ENCODE measurements at places on chromosomes 4 and X.

DNA sequence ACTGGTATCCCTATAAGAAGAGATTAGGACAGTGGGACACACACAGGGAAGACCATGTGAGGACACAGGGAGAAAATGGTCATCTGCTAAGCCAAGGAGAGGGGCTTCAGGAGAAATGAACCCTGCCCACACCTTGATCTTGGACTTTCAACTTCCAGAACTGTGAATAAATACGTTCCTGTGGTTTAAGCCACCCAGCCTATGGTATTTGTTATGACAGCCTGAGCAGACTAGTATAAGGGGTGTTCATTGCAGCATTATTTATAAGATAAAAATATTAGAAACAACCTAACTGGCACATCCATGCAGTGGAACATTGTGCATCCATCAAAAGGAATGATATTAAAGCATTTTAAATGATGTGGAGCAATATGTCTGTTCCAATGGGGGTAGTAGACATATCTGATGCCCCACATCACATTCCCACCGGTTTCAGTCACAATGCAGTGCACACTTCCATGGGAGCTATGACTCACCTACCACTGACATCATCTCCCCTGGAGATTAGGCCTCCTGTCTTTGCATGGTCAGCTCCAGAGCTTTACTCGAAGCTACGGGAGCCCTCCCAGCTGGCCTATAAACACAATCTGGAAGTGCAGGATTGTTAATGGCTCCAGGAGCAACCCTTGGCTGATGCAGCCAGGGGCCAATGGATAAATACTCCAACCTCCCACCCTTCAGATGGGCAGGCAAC lies 38.9 kb upstream of the MAMLD1 start:
- DNase-seq, result no peak

- no peak for DNase-seq
Measured at GRCh38 chrX:119745283-119745848, 13.0 kb upstream of the SOWAHD start.

GRCh38 chrX:5748586-5749150 lies 480.0 kb downstream of the NLGN4X start:
- DNase-seq, result no peak

GRCh38 chrX:128020701-128021100 lies 31.5 kb downstream of the ACTRT1 start:
- no peak for DNase-seq

DNA sequence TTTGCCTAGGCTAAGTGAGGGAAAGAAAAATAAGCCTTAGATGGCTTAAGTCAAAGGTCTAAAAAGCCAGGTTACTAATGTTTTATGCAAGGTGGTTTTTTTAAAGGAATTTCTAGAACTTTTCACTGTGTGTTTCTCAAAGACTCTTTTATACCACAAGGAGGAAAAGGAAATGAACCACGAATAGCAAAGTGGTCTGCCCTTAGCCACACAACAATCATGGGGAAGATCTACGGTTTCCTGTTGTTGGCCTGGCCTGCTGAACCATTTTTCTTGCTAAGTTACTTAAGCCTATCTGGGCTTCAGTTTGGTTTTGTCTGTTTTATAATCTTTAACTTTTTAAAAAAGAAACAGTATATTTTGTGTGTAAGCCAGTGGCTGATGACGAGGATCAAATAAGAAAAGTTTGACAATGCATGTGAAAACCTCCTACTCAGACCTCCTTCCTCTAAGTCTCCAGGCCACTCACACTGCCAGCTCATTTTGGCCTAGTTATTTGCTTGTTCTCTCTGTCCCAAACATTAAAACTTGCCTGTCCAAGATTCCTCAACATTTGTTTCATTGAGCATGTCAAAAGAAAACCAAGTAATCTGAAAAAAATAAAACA lies 56.7 kb upstream of the COL25A1 start:
- no peak for DNase-seq

DNA sequence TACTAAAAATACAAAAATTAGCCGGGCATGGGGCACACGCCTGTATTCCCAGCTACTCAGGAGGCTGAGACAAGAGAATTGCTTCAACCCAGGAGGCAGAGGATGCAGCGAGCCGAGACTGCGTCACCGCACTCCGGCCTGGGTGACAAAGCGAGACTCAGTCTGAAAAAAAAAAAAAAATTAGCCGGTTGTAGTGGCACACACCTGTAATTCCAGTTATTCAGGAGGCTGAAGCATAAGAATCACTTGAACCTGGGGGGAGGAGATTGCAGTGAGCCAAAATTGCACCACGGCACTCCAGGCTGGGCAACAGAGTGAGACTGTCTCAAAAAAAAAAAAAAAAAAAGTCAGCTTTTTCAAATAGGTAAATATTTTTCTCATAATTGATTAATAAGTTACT lies 71.9 kb downstream of the WDFY3 start:
- DNase-seq, result no peak

- no peak for DNase-seq
Measured at GRCh38 chr4:24683116-24683515, 98.8 kb upstream of the DHX15 start.

GRCh38 chr4:180057891-180058671 lies 2185.1 kb upstream of the TENM3 start:
- peak; percentile 43 for DNase-seq

GRCh38 chr4:7674706-7675105 lies 240.0 kb upstream of the PSAPL1 start:
- no peak for DNase-seq

DNA sequence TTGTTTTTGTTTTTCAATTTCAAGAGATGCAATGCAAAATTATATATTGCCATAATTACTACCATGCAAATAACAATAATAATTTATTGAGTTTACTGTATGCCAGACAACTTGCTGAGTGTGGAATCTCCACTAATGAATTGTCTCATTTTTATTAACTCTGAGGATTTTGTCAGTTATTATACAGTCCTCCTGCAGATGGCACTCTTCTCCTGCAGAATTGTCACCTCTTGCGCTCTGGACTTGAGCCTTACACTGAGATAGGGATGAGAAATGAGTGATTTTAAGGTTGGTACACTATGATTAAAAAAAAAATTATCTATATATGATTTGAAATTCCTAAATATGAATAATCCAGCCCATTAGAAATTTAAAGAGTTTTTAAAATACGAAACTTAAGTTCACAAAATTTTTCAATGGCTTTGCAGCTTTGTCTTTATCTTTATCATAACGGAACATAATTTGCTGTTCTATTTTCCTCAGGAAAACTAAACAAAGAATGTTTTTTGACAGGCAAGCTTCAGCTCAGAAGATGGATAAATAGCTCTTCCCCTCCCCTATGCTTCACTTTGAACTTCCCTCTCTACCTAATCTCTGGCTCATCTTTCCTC lies 12.7 kb upstream of the PAQR3 start:
- peak; percentile 42 for DNase-seq

DNA sequence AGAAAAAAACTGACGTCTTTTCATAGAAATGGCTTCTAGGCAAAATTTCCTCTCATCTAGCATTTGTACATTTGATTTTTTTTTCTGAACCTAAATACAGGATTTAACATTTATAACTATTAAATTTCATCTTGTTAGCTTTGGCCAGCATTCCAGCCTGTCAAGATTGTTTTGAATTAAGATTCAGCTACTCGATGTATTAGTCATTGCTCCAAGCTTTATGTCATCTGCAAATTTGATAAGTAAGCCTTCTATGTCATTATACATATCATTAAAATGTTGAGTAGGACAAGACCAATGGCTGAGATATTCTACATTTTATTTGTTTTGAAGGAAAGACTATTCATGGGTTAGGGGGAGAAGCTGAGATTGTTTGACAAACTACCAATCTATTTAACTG lies 46.7 kb downstream of the DDX53 start:
- DNase-seq, result no peak

GRCh38 chr4:42296196-42296595 lies 101.1 kb upstream of the SHISA3 start:
- no peak for DNase-seq

DNA sequence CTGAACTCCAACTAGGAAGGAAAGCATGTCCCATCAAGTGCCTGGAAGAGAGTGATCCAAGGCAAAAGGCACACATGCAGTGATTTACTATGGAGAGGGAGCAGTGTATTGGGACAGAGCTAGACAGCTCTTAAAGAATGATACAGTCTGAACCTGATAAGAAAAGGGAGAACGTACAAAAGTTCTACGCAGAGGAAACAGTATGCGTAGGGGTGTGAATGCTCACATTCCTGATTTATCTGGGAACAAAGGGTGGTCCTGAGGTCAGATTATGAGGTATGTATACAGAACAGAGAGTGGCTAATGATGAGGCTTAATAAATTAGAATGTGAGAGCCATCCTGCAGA lies 12.0 kb downstream of the HS3ST1 start:
- DNase-seq, result no peak

DNA sequence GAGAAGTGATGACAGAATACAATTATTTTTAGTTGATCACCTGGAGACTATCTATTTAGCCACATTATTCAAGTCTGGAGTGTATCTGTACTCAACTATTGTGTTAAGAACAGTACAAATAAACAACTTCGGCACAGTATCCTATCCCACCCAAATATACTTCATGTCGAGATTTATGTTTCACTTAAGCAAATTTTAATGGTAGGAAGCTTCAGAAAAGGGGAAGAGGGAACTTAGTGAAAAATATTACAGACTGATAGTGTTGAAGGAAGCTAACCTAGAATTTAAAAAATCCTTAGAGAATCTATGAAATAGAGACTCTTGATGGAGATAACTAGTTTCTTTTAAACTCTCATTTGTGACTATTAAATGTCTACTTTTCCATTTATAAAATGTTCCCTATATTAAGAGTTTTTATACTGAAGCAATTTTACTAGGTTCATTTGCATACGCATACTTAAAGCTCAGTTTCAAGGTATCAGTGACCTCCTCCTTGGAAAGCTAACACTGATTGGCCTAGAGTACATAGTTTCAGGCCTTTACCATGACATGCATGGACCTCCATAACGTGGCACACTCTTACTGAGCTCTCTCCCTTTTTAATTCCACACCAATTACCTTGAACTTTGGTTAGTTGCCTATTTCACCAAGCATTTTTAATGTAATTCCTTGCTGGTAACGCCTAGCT lies 197.7 kb downstream of the CAMK2D start:
- DNase-seq, result no peak

DNA sequence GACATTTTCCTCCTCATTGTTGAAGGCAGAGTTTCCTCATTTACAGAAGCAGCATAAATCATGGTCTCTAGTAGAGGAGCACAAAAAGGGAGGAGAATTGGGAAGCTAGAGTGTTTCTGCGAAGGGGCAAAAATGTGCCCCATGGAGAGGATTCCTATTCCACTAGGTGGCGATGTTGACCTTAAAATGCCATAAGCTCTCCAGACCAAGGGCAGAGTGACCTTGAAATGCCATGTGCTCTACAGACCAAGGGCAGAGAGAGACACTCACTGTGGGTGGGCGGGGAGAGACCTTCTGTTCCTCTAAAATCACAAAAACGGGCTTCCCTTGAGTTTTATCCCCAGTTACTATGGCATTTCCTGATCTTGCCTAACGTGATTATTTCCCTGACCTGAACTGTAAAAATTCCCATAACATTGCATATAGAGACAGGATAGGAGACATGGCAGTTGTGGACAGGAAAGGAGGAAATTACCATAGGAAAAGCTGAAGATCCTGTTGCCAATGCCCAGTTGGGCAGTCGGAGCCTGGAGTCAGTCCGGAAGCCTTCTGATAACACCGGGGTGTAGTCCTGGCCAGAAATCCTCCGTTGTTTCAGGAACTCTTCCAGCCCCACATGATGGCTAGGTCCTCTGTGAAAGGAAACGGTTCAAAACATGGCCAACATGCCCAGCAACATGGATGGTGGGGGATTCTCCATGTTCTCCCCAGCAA lies 567.7 kb downstream of the MAGEB5 start:
- DNase-seq, result no peak

DNA sequence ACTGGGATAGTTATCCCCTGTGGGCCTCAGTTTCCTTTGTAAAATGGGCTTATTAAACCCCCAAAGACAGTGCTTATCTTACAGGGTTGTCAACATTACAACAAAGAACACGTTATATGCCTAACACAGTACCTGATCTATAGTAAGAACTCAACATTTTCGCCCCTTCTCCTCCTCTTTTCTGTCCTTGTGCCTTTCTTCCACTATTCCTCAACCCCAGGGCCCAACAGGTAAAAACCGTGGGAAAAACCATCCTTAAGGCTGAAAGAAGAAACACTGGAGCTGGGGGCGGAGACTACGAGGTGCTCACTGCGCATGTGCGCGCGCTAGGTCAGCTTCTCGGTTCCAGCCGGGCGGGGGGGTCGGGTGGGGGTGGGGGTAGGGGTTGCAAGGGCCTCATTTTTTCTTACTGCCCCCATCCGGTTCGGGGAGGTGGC lies 426 bp upstream of the XIAP start:
- peak; percentile 81 for DNase-seq

DNA sequence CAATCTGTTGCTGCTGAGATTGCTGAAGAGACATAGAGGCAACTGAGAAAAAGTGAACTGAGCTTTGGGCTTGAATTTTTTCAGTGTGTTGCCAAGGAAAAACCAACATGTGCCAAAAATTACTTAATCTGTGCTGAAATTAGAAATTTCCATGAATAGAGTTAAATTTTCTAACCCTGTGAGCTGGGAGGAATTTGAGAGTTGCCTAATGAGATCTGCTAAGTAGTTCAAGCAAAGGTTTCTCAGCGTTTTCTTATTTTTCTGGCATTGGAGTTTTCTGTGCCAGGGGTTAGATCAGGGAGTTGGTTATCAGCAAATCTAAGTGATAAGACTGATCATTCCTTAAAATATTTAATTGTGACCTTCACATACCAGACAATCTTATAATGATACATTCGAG lies 457.5 kb upstream of the GNPDA2 start:
- DNase-seq, result no peak

Data from head of caudate nucleus (tissue), 42 donors.